ENCODE measurements at places on chromosomes 4 and X.
A peak's percentile ranks its signal among the peaks of the same experiment; 100 is the strongest.

DNA sequence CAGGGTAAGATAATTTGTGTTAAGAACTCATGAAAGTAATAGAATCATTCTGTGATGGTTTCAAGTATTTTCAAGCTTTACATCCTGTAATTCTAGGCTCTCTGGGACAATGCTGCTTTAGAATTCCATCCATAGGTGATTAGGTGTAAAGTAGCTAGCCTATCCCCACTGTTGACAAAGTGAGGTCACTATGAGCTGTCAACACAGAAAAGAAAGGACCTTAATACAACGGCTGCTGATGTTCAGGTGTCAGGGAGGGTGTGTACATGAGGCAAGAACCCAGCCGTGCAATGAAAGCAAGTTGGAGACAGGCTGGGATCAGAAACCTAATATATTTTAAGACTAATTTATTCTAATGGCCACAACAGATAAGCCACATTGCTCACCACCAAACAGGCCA lies 36.8 kb upstream of the SH3RF1 start:
- DNase-seq: no peak

DNA sequence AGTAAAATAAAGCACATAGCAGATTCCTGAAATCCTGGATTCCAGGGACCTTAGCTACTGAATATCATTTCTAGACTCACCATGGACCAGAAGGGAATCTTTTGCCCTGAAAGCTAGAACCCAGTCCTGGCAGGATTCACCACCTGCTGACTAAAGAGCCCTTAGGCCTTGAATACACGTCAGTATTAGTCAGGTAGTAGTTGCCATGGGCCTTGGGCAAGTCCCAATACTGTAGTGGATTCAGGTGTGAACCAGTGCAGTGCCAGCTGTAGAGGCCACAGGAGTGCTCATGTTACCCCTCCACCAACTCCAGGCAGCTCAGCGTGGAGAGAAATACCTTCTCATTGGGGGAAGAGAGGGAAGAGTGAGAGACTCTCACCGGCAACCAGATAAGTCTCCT lies 64.1 kb upstream of the UBQLN2 start:
- DNase-seq: no peak

GRCh38 chr4:100430451-100430850 lies 87.4 kb downstream of the EMCN start:
- DNase-seq: no peak

DNA sequence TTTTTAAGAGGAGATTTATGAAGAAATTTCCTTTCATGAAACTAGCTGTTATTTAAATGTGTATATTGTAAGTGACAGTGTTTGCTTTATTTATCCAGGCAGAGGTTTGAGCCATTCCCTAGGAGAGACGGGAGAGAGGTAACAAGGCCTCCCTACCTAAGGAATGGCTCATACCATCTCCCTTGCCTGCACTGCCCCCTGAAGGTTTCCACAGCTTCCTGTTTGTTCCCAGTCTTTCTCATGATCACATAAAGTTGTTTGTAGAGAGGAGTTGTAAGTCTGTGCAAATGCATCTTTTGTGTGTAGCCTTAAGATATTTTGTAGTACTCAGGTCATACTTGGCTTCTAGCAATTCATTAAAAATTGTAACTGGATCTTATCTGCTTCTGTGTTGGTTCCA lies 1504.5 kb upstream of the PCDH10 start:
- DNase-seq: peak; percentile 1

DNA sequence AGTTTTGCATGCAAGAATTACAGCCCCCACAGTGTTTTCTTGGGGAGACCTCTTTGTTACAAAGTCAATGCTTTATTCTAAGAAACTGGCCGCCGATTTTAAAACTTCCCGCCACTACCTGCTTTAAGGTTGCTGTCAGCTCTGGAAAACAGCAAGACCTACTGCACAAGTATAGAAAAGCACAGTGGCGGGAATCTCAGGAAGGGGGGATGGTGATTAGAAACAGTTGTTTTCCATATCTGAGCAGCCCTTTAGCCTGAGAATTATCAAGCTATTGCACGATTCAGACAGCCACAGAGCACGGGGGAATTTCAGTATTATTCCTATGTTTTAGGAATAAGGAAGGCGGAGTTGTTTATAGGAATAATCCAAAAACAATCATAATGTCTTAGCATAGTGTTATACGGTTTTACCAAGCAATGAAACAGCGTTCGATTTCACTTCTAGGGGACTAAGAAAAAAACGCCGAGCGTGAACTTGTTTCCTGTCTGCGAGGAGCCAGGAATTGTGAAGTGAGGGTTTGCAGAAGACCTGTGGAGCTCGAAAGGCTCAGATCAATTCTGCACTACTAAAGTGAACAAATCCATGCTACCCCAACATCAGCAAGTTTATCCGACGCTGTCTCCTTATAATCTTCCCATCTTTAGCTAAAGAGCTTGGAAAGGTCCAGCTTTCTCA lies 81.3 kb downstream of the HMGN5 start:
- peak; percentile 0 for DNase-seq

DNA sequence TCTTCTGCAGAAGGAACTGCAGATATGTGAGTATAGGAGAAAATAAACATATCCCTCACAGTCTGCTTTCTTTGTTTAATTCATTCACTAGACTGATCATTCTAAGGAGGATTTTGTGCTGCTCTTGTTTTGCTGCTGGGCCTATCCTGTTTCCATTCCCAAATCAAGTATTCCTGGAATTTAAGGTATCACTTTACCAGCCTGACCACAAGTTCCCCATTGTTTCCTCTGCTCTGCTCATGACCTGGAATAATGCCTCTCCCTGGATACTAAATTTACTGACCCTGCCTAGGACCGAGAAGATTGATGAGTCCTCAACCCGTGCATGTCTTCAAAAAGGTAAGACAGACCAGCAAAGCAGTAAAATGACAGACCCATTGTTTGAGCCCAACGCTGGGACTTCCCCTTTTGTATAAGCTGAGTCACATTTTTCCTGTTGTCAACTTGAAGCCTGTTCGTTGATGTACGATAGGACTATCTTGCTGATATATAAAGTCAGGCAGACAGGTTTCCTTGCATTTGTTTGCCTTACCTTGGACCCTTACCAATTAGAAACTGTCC lies 85.5 kb upstream of the TET2 start:
- DNase-seq: no peak

GRCh38 chr4:87698394-87698793 lies 48.3 kb downstream of the DMP1 start:
- DNase-seq: no peak

GRCh38 chr4:76251441-76252270 lies at the start of gene FAM47E:
FAM47E (plus strand) TSS chr4:76251721; CDS start chr4:76251747, 26 bp downstream.
- peak; percentile 67 for DNase-seq

DNA sequence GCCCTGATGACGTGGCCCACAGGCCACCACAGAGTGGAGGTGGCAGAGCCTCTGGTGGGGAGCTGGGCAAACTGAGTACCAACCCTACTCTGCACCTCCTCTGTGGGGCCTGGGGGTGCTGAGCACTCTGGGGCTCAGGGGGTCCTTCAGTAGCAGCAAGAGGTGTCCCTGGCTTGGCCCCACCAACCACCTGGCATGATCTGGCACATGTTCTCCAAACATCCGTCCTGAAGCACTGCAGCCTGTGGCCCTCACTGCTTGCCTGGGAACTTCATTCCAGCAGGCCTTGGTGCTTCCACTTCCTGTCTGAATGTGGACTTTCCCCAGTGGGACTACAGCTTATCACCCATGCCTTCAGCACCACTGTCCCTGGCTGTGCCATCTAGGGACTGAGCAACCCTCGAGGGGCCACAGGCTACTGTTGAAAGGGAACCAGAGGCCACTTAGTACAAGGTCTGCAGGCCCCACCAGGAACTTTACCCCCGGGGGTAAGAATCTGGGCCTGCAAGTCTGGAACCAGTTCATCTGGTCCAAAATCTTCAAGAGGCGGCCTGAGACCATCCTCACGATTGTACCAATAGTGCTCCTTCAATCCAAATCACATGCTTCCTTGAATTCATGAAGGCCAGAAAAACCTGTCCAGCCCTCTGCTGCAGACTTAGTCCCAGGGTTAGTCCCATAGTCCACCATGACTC lies 13.2 kb downstream of the TNIP2 start:
- no peak for DNase-seq

GRCh38 chrX:70013466-70014381 lies 36.0 kb downstream of the AWAT2 start:
- no peak for DNase-seq

DNA sequence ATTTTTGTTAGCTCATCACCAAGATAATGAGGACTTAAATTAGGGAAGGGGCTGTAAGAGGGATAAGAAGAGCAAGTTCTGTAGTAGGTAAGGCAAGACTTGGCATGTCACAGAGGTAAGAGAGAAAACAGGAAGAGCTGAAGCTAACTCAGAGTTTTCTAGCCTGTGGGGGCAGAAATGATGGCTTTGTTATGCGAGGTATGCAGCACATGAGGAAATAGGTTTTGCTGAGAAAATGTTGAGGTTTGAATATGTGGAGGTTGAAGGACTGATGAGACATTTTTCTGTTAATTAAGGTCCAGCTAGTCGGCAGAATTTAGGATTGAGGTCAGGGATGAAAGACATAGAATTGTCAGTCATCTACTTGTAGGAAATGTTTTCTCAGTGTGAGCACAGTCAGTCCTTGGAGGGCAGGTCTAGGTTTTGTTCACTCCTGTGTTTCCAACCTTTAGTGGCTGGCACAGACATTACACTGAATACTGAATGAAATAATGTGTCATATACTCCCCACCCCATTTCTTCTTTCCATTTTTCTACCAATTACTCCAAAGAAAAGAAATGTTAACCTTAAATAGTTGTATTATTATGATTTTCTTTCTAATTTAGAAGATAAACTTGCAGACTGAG lies 154.0 kb upstream of the AADAT start:
- DNase-seq: no peak

- DNase-seq: peak; percentile 8
Observed at GRCh38 chrX:130778773-130779172, 124.2 kb downstream of the ENOX2 start.

DNA sequence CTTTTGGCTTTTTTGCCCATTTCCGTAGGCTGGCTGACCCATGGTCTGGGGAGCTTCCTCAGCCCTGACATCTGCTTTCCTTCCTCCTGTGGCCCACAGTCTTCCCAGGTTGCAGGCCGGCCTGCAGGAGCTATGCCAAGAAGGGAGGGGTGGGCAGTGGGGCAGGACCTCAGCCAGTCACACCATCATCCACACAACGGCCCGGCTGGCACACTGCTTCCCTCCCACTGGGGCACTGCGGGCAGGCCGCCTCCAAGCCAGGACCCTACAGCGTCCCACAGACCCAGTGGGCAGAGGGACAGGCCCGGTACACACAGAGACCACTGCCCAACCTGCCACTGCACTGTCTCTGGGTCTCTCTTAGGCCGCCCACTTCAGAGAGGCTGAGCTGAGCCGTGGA lies 38.0 kb downstream of the CTBP1 start:
- DNase-seq: no peak

DNA sequence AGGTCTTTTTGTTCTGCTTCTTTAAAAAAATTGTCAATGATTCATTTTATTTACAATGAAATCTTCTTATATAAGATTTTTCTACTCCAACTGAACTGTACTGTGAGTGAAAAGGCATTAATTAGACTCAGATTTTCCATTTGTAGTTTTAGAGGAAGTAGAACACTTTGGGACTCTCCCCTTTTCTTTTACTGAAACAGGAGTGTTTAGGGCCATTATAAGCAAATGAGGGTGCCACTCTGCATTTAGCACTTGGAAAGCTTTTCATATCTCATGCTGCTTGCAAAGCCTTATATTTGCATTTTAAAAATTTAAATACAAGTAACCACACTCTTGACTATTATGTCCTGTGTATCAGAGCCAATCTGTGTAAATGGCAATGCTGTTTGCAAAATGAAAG lies 584.3 kb downstream of the KLHL13 start:
- DNase-seq: no peak

DNA sequence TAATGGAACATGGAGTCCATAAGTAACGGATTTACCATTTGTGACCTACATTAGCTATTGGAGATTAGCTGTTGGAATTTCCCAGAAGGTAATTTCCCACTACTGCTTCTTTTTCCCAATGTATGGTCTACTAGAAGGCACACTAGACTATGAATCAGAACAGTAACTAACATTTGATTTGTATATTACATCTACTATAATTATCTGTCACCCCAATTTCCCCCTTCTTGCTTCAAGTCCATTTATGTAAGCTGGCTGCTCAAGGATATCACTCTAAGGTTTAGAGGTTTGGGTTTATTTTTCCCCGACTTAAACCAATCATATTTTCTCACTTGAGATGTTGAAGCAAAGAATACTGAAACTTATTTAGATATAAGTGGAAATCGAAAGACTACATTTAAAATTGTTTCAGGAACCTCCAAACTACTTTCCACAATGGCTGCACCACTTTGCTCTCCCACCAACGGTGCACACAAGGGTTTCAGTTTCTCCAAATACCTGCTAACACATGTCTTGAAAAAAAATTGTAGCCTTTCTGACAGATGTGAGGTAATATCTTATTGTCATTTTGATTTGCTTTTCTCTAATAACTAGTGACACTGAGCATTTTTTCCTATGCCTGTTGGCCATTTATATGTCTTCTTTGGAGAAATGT lies 33.3 kb upstream of the H2AZ1 start:
- DNase-seq: no peak

GRCh38 chr4:122668241-122668640 lies 47.4 kb upstream of the IL21 start:
- peak; percentile 88 for DNase-seq

DNA sequence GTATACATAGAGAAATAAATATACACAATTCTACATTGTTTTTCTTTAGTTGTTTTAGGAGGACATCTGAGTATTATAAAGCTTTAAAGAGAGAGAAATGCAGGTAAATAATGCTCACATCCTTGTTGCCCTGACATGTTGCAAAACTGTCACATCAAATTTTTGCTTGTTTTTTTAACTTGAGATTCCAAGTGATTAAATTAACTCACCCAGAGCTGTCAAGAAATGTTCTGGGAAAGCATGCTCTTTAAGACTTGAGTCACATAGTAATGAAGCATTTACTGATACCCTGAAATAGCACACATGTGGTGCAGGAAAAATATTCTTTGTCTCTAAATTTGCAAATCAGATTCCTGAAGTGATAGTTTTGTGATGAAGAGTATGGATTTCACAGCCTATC lies 665.6 kb downstream of the FSTL5 start:
- DNase-seq: no peak

GRCh38 chr4:183626168-183626567 lies 32.8 kb downstream of the RWDD4 start:
- DNase-seq: no peak

GRCh38 chr4:142838778-142839177 lies 7.3 kb downstream of the INPP4B start:
- no peak for DNase-seq

GRCh38 chrX:153496590-153496959 lies 1.8 kb downstream of the BGN start:
- peak; percentile 47 for DNase-seq

GRCh38 chrX:38699121-38699520 lies 102.1 kb upstream of the MID1IP1 start:
- DNase-seq: no peak

DNA sequence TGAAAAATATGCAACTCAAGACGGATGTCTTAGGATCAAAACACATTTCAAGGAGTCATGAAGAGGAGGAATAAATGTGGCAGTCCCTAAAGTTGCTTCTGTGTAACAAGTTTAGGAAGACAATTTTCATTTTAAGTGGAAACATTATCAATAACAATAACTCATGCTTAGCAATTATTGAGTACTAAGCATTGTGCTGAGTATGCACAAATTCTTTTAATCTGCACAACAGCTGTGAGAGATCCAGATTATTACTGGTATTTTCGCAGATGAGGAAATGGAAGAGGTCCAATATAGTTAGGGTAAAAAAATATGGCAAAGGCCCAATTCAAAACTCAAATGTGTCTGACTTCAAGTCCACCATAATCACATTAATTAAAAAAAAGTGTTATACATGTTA lies 2.9 kb upstream of the TEX13B start:
- no peak for DNase-seq

- no peak for DNase-seq
Observed at GRCh38 chrX:97556359-97556758, 672.7 kb downstream of the RPA4 start.

GRCh38 chr4:184347251-184348239 lies 126.8 kb downstream of the IRF2 start:
- peak; percentile 34 for DNase-seq

Measured in EH (cell line).